ENCODE measurements at places on chromosomes 4 and X. TPM values are rescaled to one million over a fixed set of nuclear protein-coding genes. Genes with fewer than 3 reads are reported as not detected.

DNA sequence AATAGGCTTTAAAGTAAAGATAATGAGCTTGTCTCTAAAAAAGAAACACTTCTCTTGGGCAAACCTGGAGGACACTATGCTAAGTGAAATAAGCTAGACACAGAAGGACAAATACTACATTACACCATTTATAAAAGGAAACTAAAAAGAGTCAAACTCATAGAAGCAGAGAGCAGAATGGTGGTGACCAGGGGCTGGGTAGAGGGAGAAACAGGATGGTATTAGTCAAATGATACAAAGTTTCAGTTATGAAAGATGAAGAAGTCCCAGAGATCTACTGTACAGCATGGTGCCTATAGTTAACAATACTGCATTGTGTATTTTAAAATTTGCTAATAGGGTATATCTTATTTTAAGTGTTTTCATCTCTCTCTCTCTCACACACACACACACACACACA, 28.5 kb downstream of the ACSL4 start:
- peaks cover 47% of the 10 kb centered on the region for H3K4me1 ChIP-seq
- no peaks in the 10 kb centered on the region for H3K36me3 ChIP-seq
- no peak for DNase-seq
- no peaks in the 10 kb centered on the region for H3K27me3 ChIP-seq
- no peak overlapping the region for H3K27ac ChIP-seq

GRCh38 chr4:189084671-189085070, 856.0 kb upstream of the FRG1 start:
- H3K4me3 ChIP-seq: no peak overlapping the region
- no peaks in the 10 kb centered on the region for H3K36me3 ChIP-seq
- no peak for DNase-seq
- H3K27me3 ChIP-seq: no peaks in the 10 kb centered on the region

- no peaks in the 10 kb centered on the region for H3K36me3 ChIP-seq
- no peak overlapping the region for H3K27ac ChIP-seq
- no peak for DNase-seq
- no peaks in the 10 kb centered on the region for H3K4me1 ChIP-seq
- H3K27me3 ChIP-seq: no peaks in the 10 kb centered on the region
- no peak overlapping the region for H3K4me3 ChIP-seq
Measured at GRCh38 chr4:68987007-68987406, 35.4 kb upstream of the UGT2A3 start.

GRCh38 chrX:9995855-9996339, 28.7 kb downstream of the CLDN34 start:
- H3K36me3 ChIP-seq: no peaks in the 10 kb centered on the region
- H3K27ac ChIP-seq: no peak overlapping the region
- peak; percentile 68 for DNase-seq
- H3K4me3 ChIP-seq: no peak overlapping the region
- no peaks in the 10 kb centered on the region for H3K4me1 ChIP-seq

DNA sequence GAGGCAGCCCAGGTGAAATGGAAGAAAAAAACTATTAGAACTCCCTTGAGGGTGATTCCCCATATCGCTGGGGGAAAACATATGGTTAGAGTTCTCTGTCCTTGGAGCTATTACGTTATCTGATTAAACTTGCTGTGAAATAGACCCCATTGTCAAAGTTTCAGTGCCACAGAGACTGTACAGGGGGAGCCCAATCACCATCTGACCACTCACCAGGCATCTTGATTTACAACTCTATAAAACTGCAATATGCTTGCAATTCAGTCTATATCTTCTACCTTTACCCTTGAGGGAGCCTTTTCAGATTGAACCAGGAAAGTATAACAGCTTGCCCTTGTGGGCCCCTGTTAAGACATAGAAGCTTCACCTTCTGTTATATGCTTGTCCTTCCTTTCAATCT, 18.2 kb downstream of the TMEM255A start:
- H3K4me1 ChIP-seq: peaks cover 4% of the 10 kb centered on the region
- H3K36me3 ChIP-seq: no peaks in the 10 kb centered on the region
- no peak for DNase-seq
- no peak overlapping the region for H3K4me3 ChIP-seq

GRCh38 chr4:144646523-144647094, 653 bp downstream of the HHIP start:
- peaks cover 55% of the 10 kb centered on the region for H3K27me3 ChIP-seq
- H3K27ac ChIP-seq: peak overlapping the region; percentile 79
- H3K36me3 ChIP-seq: no peaks in the 10 kb centered on the region
- H3K4me1 ChIP-seq: peaks cover 25% of the 10 kb centered on the region
- no peak for DNase-seq

DNA sequence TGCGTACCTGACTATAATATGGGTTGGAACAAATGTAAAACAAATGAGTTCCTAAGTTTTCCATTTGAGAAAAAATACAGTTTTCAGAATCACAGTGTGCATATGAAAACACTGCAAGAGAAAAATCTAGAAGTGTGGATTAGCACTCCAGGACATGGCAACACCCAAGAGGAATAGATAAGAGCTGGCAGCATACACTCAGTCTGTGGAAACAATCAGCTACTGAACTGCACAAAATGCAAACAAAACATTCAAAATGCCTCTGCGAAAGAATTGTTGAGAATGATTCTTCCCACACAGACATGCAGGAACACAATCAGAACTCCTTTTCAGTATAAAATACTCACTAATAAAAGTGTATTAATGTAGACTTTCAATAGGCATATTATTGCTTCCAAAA, 39.9 kb downstream of the ATP8A1 start:
- H3K4me1 ChIP-seq: peaks cover 19% of the 10 kb centered on the region
- peaks cover 89% of the 10 kb centered on the region for H3K36me3 ChIP-seq
- no peaks in the 10 kb centered on the region for H3K27me3 ChIP-seq
- no peak overlapping the region for H3K27ac ChIP-seq

GRCh38 chr4:186957952-186958555, 234.4 kb upstream of the FAT1 start:
- no peak overlapping the region for H3K27ac ChIP-seq
- H3K4me3 ChIP-seq: no peak overlapping the region
- no peaks in the 10 kb centered on the region for H3K36me3 ChIP-seq
- no peak for DNase-seq
- no peaks in the 10 kb centered on the region for H3K4me1 ChIP-seq
- no peaks in the 10 kb centered on the region for H3K27me3 ChIP-seq

GRCh38 chr4:98509721-98510120, 148.7 kb downstream of the TSPAN5 start:
- peaks cover 2% of the 10 kb centered on the region for H3K36me3 ChIP-seq
- DNase-seq: no peak
- no peaks in the 10 kb centered on the region for H3K27me3 ChIP-seq
- H3K4me3 ChIP-seq: no peak overlapping the region
- H3K27ac ChIP-seq: no peak overlapping the region

DNA sequence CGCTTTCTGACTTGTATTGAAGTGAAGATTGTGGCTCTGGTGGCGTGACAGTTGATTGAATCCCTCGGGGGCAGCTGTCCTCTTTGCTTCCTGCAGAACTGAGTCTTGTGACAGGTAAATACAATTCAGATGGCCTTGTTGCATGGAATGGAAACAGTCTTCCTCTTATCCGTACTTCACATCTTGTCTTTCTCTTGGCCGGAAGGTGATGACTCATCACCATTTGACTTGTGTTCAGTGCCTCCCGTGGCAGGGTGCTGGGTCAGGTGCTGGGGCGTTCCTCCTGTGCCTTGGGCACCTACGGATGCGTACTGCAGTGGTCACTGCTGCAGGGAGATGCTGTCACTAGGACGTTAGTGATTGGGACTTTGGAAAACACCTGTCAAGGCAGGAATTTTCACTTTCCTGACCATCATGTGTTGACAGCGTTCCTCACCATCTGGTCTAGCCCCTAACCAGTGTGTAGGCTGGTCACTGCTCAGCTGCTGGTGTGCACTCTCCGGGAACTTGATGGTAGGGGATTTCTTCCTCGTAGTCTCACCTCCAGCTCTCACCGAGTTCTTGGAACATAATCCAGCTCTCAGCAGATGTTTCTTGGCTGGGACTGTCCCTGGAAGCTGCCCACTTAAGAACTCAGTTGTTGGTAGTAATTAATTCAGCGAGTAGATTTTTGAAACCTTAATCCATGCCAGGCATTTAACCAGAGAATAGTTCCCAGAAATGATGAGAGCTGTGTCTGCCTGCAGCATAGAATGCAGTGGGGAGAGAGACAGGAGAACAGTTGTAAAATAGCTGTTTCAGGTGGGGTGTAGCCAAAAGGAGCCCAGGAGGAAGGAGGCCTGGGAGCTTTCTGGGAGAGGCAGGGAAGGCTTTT, 7.2 kb downstream of the TBC1D14 start:
- peak overlapping the region; percentile 70 for H3K4me3 ChIP-seq
- DNase-seq: no peak
- no peaks in the 10 kb centered on the region for H3K27me3 ChIP-seq
- no peaks in the 10 kb centered on the region for H3K36me3 ChIP-seq
- peak overlapping the region; percentile 96 for H3K27ac ChIP-seq

- H3K4me3 ChIP-seq: no peak overlapping the region
- H3K27me3 ChIP-seq: no peaks in the 10 kb centered on the region
- H3K4me1 ChIP-seq: no peaks in the 10 kb centered on the region
- DNase-seq: no peak
Measured at GRCh38 chr4:180156684-180157083, 2086.5 kb upstream of the TENM3 start.

DNA sequence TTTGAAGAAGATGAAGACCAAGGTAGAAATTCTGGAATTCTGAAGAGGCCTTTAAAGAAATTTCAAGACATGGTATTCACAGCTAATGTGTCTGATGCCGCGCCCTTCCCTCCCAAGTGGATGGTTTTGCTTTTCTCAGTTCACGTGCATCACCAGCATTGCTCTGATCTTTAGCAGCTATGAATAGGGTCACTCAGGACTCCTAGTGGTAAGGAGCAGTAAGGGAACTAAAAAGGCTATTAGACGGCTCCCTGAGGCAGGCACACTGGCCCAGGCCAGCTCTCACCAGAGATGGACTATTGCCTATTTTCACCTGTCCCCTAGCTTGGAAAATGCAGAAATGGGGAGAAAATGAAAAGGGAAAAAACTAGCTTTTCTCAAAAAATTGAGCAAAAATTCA, 447.5 kb upstream of the RASGEF1B start:
- H3K4me1 ChIP-seq: no peaks in the 10 kb centered on the region
- H3K27me3 ChIP-seq: peaks cover 19% of the 10 kb centered on the region
- H3K4me3 ChIP-seq: no peak overlapping the region
- no peaks in the 10 kb centered on the region for H3K36me3 ChIP-seq

The AFF2 gene
- 1.3 TPM for total RNA-seq

The RENBP gene
- 17.8 TPM for total RNA-seq
